ENCODE measurements at places on chromosomes 2 and 18.

GRCh38 chr2:65613968-65614555 lies 181.7 kb upstream of the SPRED2 start:
- no peak for DNase-seq

GRCh38 chr2:46400016-46400415 lies 79.3 kb upstream of the TMEM247 start:
- DNase-seq: no peak

- DNase-seq: no peak
Measured at GRCh38 chr2:127573298-127573697, 37.8 kb downstream of the MYO7B start.

- DNase-seq: no peak
Measured at GRCh38 chr2:120851116-120851773, 115.6 kb downstream of the GLI2 start.

DNA sequence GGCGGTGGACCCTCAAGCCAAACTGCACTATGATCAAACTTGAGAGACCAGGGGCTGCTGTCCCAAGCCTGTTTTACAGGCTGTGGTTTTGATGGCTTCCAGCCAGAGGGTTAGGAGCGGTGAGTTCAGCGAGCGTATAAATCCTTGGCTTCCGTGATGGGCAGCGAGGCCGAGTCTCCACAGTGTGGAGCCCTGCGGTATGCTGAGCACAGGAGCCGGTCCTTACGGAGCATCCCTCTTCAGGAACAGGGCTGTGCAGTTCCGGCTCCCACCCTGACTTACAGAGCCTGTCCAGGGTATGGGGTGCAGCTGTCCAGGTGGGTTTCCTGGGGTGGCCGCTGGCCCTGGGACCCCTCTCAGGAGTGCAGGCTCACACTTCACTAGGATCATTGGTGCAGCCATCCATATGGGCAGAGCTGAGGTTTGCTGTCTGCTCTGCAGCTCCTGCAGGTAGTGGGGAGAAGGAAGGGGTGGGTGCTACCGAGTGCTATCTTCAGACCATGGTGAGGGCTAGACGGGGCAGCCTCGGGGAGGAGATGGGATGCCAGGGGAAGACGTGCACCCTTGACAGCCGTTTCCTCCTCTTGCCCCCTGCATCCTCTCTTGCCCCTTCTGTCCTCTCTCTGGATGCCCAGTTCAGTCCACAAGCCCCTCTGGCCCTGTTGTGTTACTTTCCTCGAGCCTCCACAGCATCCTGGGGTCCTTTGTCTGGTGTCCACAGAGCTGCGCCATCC lies 104.3 kb downstream of the FAM210A start:
- DNase-seq: no peak

DNA sequence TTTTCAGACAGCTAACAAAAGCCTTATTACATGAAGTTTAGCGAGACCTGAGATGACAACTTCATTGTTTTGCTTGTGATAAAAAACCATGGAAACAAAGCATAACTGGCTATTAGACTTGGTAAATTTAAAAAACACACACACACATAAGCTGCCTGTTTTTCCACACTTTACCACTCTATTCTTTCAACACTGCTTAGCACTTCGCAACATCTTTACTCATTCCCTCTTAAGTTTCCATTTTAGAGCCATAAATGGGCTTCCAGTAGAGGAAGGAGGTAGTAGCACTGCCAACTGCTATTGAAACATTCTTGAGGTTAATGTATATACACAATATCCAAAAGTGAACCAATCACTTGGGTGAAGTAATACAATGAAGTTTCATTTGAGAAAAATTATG lies 54.1 kb downstream of the BAZ2B start:
- DNase-seq: no peak

GRCh38 chr2:133262893-133263292 lies 305.4 kb downstream of the NCKAP5 start:
- no peak for DNase-seq

GRCh38 chr2:28447086-28447485 lies 48.8 kb upstream of the PLB1 start:
- DNase-seq: no peak

All from CD4-positive, alpha-beta T cell treated with Interleukin-21 for 1 hour (primary cell).